ENCODE measurements at places on chromosomes 16 and 17. TPM values are rescaled to one million over a fixed set of nuclear protein-coding genes. Genes with fewer than 3 reads are reported as not detected.

Gene CDR2L
- total RNA-seq: 4.5 TPM

Gene PKMYT1
- 3.5 TPM for total RNA-seq

Gene NECAB2
- not detected for total RNA-seq

Gene ZG16B
- total RNA-seq: 12.9 TPM

Gene LGALS9B
- not detected for total RNA-seq

Gene NPB
- total RNA-seq: not detected

Gene PCGF2
- 8.2 TPM for total RNA-seq

Gene KIF18B
- 1.0 TPM for total RNA-seq

Gene P2RX5
- total RNA-seq: not detected

Gene SLC16A6
- total RNA-seq: 2.7 TPM

Gene RMI2
- 5.9 TPM for total RNA-seq

Gene LRRC37A3
- 8.2 TPM for total RNA-seq

Gene PRDM7
- not detected for total RNA-seq

Gene PRSS21
- total RNA-seq: 0.63 TPM

Gene EPN3
- 101 TPM for total RNA-seq

Gene KCTD19
- 0.11 TPM for total RNA-seq

Gene SLC52A1
- 6.1 TPM for total RNA-seq

Gene ABCC3
- 47.5 TPM for total RNA-seq

Gene MT4
- total RNA-seq: 46.1 TPM

Gene GCGR
- 0.16 TPM for total RNA-seq

Gene TNRC6C
- 5.9 TPM for total RNA-seq

Gene FLYWCH1
- 52.1 TPM for total RNA-seq

Gene TMC7
- 0.38 TPM for total RNA-seq
